ENCODE measurements at places on chromosomes 3 and 15.

GRCh38 chr3:100401674-100402041 lies 319 bp downstream of the LNP1 start:
- DNase-seq = no peak

DNA sequence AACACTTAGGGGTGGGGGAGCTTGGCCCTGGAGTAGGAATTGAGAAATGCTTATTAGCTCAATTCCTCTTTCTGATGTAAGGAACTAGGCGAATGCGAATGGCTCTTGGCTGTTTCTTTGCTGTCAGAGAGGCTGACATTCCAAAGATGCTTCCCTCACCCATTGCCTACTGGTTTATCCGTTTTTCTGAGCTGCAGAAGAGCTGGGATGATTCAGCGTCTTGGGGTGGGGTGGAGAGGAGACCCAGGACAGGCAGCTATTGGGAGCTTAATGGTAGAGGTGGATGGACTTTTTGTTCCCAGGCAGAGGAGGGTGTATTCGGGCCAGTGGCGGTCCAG lies 9.8 kb downstream of the PLEKHO2 start:
- no peak for DNase-seq

DNA sequence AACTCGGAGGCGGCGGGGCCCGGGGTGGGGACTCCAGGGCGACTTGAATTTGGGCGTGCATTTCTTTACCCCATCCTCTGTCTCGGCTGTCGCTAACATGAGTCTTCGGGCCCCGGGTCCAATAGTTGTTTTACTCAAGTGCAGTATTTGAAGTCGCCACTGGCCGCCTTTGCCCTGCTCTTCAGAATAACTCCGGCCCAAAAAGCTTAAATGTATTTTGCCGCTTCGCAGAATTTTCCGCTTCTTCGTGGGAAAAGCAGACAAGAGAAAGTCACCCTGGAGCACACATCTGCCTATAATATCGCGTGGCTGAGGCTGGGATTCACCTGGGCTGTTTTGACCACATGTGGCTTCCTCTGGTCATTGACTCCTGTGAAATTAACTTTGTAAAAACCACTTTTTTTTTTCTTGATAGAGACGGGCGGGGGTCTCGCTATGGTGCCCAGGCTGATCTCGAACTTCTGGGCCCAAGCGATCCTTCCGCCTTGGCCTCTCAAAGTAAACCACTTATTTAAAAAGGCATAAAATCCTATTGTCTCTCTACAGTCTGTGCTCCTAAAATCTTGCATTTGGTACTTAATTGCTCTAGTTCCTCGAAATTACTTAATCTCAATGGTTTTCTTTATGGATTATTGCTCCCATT lies 676 bp downstream of the CNOT10 start:
- DNase-seq = no peak

DNA sequence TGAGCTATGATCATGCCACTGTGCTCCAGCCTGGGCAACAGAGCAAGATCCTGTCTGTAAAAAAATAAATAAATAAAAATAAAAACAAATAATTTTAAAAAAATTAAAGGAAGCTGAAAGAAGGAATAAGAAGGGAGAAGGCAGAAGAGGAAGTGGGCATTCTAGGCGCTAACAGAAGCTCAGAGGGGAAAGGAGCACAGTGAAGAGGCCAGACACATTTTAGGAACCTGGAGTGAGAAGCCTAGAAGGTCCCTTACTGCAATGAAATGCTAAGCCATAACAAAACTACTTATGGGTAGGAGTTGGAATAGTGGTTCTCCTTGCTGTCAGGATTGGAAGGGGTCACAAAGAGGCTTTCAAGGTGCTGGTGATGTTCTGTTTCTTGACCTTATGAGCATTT lies 64.0 kb downstream of the ITGB5 start:
- no peak for DNase-seq

DNA sequence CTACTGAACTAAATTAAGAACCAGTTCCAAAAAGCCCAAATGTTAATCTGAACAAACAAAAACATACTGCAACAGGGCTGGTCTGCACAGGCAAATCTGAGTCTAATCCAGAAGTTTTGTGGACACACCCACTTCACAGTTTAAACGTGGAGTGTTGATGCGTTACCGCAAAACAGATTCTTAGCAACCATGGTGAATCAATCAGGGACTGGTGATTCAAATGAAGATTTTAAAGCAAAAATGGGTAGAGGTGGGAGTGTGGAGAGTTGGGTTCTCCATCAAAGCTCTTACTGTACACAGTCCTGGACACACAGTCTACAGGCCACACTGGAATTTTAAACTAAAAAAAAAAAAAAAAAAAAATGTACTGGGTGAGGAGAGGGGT lies 5.2 kb downstream of the ANXA2 start:
- no peak for DNase-seq
